Epithelial cell of proximal tubule (primary cell): ENCODE measurements at places on chromosomes 5 and 9.
A peak's percentile ranks its signal among the peaks of the same experiment; 100 is the strongest.

GRCh38 chr5:141392429-141393198 lies at the start of gene PCDHGA8:
Gene PCDHGA8, plus strand, starts transcription at chr5:141392633. Its CDS starts 181 bp downstream, at chr5:141392814.
- no peak for DNase-seq

DNA sequence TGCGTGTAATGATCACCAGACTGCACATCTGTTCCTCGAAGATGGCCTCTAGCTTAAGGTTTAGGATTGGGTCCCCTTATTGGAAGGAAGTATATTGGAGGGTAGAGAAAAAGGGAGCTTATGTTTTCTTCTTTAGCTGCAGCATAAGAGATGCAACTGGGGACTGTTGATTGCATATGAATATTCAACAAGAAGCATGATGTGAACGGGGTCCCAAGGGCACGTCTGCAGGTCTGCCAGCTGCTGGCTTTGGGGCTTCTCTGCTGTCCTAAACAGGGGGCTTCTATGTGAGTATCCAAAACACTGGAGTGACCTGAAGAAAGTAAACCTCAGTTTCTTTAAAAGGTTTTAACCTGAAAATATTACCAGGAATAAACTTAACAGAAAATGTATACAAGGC lies 3.6 kb upstream of the BNIP1 start:
- DNase-seq: no peak

DNA sequence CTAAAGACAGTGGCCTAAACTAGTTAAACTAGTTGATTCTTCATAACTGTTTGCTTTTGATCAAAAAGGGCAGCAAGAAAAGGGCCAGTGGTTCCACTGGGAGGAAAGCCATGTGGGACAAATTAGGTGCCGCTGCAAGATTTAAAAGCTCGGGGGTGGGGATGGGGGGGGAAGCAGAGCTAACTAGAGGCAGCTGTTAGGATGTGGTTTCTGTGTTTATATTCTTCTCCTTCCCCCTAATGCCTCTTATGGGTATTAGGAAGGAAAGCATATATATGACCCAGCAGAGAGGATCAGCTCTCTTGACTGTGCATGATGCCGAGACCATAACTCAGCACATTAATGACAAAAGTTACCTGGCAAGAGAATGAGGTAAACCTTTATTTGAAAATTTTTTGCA lies 65.7 kb downstream of the EFNA5 start:
- no peak for DNase-seq

- no peak for DNase-seq
These were observed 190.1 kb downstream of the PARP8 start for GRCh38 chr5:50856401-50857119.

DNA sequence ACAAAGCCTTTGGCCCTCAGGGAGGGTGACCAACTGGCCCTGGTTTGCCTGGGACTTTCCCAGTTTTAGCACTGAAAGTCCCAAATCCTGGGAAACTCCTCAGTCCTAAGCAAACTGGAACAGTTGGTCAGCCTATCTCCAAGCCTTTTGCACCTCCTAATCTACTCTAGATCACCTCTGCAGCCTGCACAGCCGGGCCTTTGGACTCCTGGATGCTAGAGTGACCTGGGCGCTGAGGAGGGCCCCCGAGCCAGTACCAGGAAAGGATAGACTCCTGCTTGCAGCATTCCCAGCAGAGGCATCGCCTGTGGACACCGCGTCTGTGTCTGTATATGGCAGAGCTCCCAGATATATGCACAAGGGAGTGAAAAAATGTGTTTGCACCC lies 15.1 kb downstream of the IRF1 start:
- DNase-seq: no peak

- no peak for DNase-seq
These were observed 14.2 kb downstream of the TMOD1 start for GRCh38 chr9:97515662-97516061.

GRCh38 chr5:33781286-33781685 lies 110.5 kb downstream of the ADAMTS12 start:
- DNase-seq: peak; percentile 57
